Activated T-helper 1 cell treated with anti-CD3 and anti-CD28 coated beads, Interleukin-2, amount 50 U/mL, for 16 hours (primary cell): ENCODE measurements at places on chromosomes 1 and 21.

DNA sequence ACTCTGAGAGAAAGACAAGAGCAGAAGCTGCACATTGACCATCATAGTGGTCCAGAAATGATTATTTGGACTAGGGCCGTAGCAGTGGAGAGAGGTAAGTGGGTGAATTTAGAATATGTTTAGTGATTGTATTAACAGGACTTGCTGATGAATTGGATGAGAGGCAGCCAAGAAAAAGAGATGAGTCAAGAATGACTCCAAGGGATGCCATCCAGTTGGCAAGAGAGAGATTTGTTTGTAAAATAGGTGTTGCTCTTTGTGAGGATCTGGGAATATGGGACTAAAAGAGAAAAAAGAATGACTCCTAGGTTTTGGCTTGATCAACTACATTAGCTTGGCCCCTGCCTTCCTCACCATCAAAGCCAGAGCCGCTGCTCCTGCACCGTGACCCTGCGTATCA, 54.2 kb upstream of the ARTN start:
- DNase-seq, result no peak

GRCh38 chr1:201422436-201423030, 1.0 kb upstream of the TNNI1 start:
- DNase-seq, result no peak

- DNase-seq, result no peak
Measured at GRCh38 chr1:161987872-161988271, 35.8 kb downstream of the OLFML2B start.

DNA sequence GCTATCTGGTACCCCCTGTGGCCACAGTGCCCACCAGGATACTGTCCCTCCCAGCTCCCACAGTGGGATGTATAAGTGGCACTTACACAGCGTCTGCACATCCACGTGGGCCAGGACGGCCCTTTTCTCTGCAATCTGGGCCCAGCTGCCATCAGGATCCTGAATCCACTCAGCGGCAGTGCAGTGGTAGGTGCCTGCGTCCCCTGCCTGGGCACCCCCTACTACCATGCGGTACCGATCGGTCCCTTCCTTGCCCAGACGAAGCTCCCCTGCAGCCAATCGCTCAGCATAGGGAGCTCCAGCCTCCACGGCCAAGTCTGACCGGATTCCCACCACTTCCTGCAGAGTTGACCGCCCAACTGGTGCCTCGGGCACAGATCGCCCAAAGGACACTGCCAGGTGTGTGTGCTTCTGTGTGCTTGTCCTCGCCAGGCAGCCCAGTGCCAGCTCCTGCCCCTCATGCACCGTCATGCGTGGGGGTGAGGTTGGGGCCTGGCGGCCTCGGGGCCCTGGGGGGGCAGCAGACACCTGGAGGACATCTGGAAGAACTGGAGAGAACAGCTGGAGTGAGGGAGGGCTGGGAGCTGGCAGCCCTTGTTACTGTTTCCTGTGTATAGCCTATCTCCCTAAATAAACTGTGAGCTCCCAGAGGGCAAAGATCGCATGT, 4.7 kb downstream of the IGSF8 start:
- no peak for DNase-seq
